Fibroblast of skin of right biceps (primary cell): ENCODE measurements at places on chromosomes 3 and 15.

DNA sequence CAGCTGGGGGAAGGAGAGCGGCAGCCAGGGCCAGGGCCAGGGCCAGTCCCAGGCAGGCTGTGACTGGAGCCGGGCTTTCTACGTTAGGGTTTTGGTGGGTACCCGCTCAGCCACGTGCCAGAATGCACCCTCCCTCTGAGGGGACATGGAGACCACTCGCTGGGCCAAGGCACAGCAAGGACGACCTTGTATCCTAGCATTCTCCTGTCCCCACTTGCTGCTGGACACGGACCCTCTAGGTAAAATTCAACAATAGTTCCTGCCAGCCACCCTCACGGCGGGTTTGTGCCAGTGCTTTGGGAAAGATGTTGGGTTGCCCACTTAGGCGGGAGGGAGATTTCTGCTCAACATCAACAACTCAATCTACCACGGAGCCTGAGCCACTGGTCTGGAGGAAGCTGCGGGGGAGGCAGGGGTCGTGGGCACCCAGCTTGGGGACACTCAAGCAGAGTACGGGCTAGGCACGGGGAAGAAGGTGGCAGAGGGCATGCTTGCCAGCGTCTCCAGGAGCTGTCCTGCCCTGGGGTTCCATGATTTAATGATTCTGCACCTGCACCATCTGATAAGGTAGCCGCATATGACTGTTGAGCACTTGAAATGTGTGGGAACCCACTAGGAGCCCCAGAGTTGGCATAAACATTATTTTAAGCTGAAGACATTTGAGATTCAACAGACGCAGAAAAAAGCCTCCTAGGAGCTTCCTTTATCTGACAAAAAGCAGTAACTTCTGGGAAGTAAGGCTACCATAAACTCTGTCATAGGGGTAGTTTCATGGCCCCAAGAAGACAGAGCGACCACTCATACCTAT, 22.5 kb upstream of the C15orf39 start:
- no peak for DNase-seq

DNA sequence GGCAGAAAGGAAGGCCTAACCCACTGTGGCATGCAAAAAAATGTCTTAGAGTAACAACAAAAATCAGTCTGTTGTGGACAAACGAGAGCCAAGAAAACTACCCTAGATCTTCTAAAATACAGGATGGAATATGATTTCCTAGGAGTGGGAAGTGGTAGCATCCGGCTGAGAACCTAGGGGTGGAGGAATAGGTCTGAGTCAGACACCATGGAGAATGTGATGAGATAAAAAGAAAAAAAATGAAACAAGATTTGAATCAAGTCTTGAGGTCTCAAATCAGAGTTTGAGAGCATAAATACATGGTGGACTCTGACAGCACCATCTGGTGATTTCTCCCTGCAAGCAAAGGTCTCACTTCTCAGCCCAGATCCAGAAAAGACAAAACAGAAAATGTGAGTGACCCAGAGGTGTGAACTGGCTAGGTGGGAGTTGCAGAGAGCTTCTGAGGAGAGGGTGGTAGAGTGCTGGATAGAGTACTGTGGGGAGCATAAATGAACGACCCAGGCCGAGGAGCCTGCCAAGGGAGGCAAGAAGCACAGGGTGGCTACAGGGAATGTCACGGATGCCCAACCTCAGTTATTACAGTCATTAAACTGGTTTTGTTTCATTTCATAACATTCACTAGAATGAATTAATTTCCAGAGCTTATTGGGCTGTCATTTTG, 27.6 kb upstream of the VEPH1 start:
- peak; percentile 66 for DNase-seq

GRCh38 chr15:69513450-69513960, 60.9 kb downstream of the RPLP1 start:
- no peak for DNase-seq

- no peak for DNase-seq
Observed at GRCh38 chr3:157136647-157137387, 23.1 kb downstream of the CCNL1 start.

DNA sequence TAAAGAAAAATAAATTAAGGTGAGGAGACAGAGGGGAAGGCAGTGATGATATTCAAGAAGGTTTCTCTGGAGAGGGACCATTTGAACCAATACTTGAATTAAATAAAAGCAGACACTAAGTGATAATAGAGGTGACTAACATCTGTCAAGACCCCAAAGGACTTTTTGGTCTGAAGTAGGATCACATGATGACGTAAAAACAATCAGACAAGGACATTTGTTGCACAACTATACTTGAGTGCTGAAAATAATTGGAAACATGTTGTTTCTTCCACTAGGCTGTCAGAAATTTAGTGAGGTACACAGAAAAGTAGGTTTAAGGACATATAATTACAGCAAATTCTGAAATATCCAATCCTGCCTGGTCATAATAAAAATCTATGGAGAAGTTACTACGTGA, 179.5 kb downstream of the WNT5A start:
- DNase-seq, result peak; percentile 23

DNA sequence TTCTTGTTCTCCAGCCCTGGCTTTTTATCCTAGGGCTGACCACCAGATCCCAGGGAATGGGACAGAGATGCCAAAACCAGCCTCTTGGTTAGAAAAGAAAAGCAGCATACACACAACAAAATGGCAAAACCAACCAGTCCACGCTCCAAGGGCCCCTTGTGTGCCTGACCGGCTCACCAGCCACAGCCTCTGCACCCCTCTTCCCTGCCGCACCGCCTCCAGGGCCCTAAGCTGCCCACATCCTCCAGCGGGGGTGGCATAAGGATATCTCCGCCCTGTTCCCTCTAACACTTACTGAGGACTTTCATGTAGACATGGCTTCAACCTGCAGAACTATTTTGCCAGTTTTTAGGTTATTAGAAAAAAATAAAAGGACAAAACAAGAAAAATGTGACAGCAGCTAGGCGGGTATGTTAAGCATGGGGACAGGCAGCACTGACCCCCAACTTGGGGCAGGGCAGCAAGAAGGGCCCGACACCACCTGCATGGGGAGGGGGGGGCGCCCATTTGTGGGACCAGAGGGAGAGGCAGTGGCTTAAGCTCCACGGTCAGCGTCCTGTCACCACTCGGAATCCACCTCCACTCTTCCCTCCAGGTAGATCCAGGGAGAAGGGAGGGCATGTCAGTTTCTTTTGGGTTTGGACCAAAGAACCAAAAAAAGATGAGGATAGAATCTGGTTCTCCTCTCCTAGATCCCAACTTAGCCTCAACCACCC, 49.1 kb downstream of the DHX30 start:
- no peak for DNase-seq
